Tibial artery (tissue), 4 donors: ENCODE measurements at places on chromosomes 11 and 22.

- no peak for DNase-seq
Measured at GRCh38 chr22:38163844-38164550, 17.6 kb downstream of the PLA2G6 start.

- no peak for DNase-seq
Measured at GRCh38 chr11:125084057-125084416, 20.9 kb downstream of the SLC37A2 start.

GRCh38 chr11:66847461-66848232, 4.4 kb downstream of the RCE1 start:
- peak; percentile 54 for DNase-seq

DNA sequence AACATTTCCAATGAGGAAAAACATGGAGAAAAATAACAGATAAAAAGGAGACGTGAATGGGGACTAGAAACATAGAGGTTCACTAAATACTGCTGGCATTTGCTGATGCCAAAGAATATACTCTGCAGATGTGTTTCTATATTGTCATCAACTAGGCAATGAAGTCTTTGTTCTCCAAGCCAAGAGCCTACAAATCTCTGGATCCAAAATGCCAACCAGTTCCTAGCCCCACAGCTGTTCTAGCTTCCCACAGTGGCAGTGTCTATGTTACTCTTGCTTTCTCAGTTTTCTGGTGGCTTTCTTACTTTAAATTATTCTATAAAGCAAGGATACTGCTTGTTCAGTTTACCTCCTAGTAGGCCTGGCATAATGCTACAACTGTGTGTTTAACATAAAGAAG, 977.9 kb upstream of the CCDC90B start:
- no peak for DNase-seq

- DNase-seq: no peak
Measured at GRCh38 chr11:68327586-68328370, 15.4 kb downstream of the LRP5 start.

DNA sequence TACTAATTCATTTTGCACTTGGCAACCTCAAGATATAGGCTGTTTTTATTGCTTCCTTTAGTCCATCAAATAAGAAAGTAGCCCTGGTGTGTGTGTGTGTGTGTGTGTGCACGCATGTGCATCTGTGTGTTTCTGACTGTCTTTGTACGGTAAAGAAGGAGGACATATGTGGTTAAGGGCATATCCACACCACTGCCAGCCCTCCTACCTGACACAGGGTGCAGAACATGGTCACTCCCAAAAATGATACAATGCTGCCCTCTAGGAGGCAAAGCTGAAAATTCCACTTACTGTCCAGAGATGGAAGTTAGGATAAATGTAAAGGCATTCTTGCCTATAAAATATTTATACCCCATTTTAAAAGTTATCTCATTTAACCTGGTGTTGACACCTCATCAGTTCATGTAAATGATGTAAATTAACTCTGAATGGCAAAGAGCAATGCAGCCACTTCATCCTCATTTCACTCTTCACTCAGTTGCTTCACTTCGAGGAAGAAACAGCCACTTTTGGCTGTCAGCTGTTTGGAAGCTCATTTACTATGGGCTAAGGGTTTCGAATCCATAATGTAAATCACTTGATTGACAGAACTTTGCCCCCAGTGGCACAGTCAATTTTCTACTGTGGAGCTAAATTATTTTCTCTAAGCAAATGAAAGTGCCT, 83.1 kb upstream of the MTNR1B start:
- DNase-seq: no peak

- DNase-seq: no peak
Measured at GRCh38 chr11:87039371-87039770, 1.6 kb downstream of the TMEM135 start.
